ENCODE measurements at places on chromosomes 4 and X.

GRCh38 chr4:136850446-136850845, 681.8 kb downstream of the PCDH18 start:
- no peak for DNase-seq

DNA sequence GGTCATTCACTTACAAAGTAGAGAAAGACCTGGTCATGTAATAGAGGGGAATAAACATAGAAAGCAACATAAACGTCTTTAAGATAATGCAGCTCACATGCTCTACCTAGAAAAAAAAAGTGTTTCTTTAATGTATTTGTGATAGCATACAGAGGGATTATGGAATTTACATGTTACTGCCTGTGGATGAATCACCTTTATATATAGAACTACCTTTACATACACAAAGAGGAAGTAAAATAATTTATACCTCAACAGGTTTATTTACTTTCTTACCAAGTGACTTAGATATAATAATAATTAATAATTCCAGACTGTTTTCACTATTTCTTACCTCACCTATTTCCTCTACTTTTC, 81.5 kb downstream of the PPP3CA start:
- DNase-seq, result no peak

DNA sequence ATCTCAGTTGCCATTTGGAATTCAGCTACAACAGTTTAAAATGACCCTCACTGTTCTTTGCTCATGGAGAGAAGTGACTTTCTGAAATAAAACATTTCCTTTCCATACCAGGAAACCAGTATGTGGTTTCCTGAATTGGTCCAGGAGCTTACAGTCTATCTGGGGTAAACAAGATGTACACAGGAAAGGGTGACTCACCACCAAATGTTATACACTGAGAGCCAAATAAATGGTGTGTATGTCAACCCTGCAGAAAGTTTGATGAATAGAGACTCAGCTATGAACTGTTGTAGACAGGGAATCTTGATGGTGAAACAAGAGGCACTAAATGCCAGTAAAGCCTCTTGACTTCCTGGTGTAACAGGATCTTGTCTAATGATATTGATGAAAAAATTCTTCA, 100.4 kb downstream of the HS6ST2 start:
- DNase-seq, result no peak

DNA sequence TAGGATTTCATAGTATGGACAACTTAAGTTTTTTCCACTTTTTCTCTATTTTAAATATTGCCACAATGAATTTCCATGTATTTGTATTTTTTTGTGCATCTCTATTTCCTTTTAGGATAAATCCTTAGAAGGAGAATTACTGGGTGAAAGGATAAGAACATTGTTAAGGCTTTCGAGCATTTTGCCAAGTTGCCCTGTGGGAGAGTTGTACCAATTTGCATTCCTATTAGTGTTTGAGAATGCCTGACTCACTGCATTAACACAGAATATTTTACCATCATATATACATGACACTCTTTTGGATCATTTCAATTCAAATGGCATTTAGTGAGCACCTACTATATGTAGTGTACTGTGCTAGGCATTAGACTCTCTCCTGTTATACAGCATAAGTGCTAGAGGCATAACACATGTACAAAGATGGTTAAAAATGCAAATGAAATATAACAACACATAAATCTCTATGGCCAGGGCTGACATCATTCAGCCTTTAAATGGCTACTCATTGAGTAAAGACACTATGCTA, 57.0 kb downstream of the PLAC1 start:
- DNase-seq, result no peak

GRCh38 chr4:77805840-77806239, 13.3 kb downstream of the CNOT6L start:
- no peak for DNase-seq

DNA sequence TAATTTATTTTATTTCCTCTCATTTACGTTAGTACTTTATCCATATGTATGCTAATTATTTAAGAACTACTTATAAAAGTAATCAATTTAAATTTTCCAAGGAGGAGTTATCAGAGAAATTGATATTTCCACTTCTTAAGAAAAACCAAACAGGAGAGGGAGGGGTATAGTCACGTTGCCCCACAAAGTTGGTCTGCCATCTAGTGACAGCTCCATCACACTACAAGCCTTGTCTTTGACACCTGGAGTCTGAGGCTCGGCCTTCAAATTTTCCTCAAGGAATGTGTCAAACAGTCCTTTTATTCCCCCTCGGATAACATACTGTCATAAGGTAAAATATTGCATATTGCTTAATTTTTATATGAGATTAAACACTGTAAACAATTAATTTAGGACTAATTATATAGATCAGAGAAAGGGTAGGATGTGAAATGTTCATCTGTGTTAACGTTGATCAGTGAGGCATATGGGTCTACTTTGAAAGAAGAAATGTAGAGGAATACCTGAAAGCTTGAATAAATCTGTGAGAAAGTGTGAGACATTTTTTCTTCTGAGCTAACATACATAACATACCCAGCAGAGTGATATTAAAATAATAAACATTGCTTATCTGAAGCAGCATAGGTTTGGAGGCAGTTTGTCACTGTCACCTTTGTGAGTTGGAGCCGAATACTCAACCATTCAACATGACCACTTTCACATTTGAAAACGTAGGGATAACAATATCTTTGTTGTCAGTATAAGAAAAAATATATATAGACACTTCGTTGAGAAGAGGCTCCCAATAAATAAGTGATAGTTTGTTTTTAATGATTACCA, 114.4 kb downstream of the GLRA3 start:
- DNase-seq, result peak; percentile 50

DNA sequence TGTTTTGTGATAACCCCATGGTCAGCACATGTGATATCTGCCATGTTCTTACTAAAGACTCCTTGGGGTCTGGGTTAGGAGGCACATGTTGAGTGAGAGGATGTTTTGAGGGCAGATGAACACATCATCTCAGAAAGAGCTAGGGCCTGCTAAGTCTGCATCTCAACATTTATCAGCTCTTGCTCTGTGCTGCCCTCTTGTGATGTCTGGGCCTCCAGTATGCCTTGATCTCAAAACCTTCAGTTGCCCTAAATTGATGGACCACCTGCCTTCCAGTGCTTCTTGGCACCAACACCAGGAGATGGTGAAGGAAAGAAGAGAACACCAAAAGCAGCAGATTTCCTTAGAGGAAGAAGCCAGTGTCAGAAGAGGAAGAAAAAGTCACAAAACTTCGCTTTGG, 22.5 kb downstream of the MID1 start:
- no peak for DNase-seq

GRCh38 chr4:66629927-66630326, 915.4 kb downstream of the CENPC start:
- DNase-seq, result no peak

DNA sequence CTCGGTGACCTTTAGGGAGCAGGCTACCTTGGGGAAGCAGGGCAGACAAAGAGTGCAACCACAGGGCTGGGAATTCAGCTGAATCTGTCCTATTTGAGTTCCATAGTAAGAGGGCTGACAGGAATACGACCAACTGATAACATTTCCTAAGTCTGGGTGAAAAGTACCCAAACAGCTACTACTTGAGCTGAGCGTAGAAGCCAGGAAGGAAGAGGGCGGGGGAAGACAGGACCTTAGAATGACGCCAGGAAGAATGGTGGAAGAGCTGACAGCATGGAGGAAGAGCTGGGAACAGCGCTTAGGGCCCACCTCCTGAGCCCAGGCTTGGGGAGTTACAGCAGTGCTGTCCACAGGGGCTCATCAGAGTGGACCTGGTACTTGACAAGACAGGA, 14.4 kb downstream of the MECP2 start:
- DNase-seq, result no peak

GRCh38 chr4:99506781-99507180, 4.0 kb upstream of the C4orf17 start:
- no peak for DNase-seq

DNA sequence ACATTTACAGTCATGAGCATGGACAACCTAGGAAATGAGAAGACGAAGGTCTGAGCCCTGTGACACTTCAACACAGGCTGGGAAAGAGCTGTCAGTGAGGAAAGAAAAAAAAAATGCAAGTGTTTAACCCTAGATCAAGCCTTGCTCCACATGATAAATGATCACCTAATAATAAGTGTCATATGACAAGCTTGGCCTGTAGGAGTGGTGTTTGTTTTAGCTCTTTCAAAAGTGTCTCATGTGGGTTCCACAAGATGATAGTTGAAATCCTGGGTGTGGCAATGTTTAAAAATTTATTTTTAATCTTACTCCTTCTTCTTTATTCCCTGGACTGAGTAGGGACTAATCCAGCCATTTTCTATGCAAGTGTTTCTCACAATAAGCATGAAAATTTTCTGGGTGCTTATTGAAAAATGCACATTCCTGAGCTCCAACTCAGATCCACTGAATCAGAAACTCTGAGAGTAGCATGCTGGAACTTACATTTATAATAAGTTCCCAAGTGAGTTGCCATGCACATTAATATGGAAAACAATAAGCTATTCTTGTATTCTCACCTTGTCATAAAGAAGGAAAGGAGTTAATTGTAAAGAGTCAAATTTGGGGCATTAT, 138.3 kb downstream of the AREG start:
- no peak for DNase-seq

- DNase-seq, result no peak
Measured at GRCh38 chr4:8582436-8582835, 2.2 kb downstream of the GPR78 start.

DNA sequence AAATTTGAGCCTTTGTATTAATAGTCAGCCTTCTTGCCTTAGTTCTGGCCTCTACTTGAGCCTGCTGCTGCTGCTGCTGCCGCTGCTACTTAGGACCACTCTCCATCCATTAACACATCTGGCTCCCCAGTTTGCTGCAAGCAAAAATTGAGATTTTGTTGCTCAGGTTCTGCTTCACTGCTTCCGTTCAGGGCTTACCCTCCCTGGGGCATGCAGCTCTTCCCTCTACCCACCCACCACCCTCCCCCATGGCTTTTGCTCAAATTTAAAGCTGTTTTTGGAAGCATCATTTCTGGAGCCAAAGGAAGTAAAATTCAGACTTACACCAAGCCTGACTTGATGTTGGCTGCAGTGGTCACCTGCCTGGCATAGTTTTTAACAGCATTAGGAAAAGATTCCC, 28.9 kb upstream of the FRMPD3 start:
- no peak for DNase-seq

DNA sequence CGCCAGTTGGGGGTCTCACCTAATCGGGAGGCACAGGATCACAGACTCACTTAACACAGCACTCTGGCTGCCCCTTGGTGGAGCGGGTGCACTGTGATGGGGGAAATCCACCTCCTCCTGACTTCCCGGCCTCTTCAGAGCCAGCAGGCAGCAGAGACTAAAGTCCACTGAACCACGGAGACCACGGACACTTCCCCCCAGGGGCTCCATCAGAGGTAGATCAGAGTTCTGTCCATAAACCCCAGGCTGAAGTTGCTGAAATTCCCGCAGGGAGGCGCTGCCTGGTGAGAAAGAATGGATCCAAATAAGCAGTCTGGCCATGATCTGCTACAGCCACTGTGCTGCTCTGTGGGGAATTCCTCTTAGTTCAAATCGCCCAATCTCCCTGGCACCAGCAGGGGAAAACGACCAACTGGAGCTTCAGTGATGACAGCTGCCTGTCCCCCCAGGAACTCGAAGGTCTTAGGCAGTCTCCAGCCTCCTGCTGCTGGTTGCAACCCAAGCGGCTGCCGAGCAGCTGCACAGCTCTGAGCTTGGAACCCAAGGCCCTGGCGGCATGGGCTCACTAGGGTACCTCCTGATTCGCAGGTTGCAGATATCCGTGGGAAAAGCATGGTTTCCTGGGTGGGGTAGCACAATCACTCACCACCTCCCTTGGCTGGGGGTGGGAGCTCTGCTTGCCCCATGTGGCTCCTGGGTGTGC, 106.9 kb upstream of the DCAF12L2 start:
- no peak for DNase-seq

GRCh38 chr4:38676986-38677385, 13.0 kb downstream of the KLF3 start:
- no peak for DNase-seq

DNA sequence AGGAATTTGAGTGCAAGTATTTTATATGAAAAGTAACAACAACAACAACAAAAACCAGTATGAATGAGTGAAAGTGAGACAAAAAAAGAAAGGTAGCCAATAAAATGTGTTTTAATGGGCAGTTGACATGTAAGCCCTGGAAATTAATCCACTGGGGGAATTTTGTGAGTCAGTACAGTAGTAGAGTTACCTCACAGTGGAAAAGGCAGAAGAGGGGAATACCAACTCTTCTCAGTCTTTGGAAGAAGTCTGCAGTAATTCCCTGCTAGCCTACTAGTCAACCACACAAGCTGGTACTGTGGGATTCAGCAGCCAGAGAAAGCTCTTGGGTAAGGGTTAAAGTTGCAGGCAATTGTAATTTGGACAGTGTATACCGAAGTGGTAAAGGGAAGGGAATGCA, 76.3 kb upstream of the IL15 start:
- DNase-seq, result no peak

- DNase-seq, result no peak
Measured at GRCh38 chr4:48184882-48185281, 50.8 kb upstream of the TXK start.
